ENCODE measurements at places on chromosomes 6 and 20.

DNA sequence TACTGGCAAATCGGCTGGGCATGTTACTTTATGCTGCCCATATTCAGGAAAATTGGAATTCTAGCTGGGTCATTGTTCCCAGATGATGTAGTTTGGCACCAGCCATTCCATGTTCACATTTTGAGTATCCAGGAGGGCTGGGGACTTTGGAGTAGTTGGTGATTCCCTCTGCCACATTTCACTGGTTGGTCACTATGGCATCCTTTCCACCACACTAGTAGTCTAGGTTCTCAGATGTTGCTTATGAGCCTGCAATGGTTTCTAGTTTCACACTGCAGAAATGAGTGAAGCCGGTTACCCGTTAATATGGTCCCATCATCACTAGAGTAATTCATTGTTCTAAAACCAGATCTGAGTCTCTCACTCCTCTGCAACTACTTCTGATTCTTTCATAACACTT, 4.6 kb downstream of the PTPN1 start:
- DNase-seq: no peak

DNA sequence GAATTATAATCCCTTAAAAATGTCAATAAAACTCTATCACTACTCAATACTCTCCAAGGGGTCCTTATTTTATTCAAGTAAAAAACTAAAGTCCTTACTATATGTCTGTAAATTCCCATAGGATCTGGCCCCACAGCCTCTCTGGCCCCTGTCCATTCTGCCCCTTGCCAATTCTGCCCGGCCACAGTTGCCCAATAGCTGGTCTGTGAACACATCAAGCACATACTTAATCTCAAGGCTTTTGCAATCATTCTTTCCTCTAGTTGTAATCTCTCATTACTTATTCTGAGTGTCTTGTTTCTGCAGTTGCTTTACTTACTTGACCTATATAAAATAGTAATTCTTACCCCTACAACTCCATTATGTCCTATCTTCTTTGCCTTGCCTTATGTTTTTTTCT, 22.5 kb upstream of the GFRAL start:
- DNase-seq: no peak

GRCh38 chr6:147855803-147856482, 347.5 kb downstream of the SAMD5 start:
- DNase-seq: no peak

GRCh38 chr20:21840991-21841390, 135.5 kb downstream of the PAX1 start:
- DNase-seq: no peak

GRCh38 chr20:45128099-45128498, 3.8 kb upstream of the WFDC12 start:
- DNase-seq: no peak

DNA sequence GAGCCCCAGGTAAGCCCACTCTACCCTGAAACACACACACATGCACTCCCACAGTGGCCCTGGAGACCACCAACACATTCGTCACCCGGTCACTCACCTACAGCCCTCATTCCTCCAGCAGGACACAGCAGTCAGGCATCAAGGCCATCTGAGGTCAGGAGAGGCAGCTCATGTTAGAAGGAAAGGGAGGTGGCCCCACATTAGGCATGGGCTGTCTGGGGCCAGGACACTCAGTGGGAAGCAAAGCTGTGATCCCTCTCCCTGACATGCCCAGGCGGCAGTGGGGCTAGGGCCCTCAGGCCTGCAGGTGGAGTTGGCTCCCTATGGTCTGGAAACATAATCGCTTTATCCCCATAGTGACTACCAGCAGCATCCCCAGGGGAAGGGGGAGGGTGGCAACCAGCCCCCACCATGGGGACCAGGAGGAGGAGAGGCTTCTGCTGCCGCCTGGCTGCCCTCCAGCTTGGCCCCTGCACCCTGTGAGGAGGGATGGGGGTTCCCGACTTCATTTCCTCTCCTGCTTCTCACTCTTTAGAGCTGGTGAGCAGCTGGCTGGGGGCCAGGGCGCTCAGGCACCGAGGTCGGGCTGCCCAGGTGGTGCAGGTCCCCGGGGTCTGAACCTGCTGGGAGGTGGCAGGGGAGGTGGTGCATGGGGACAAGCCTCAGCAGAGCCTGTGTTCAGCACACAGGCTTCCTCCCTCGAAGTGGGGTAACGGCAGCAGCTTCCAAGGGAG, 76.6 kb upstream of the CST7 start:
- DNase-seq: no peak

DNA sequence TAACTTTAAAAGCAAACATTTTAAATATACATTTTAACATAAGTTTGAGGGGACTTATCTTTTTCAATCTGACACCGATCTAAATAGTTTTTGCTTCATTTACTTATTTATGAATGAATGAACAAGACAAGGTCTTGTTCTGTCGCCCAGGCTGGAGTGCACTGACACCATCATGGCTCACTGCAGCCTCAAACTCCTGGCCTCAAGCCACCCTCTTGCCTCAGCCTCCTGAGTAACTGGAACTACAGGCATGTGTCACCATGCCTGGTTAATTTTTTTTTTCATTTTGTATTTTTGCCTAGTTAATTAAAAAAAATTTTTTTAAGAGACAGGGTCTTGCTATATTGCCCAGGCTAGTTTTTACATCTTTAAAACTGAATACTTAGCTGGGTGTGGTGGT, 25.4 kb downstream of the FBXO9 start:
- no peak for DNase-seq

- DNase-seq: no peak
These were observed 139.9 kb downstream of the KCNQ5 start for GRCh38 chr6:72761761-72762160.

GRCh38 chr6:31441365-31442267, 38.2 kb downstream of the MICA start:
- peak; percentile 81 for DNase-seq

DNA sequence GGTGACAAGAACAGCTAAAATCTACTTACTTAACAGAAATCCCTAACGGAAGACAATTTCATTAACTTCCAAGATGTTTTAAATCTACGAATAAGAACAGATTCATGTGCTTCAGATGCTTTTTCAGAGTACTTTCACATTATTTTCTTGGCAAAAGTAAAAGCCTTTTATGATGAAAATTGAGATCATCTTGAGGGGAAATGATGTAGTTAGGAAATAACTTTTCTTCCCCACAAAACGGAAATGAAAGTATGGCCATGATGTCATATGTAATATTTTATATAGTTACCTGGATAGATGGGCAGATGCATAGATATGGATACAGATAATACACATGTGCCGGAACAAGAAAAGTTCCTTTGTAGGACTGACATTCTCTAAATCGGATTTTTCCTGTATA, 32.8 kb downstream of the SASH1 start:
- no peak for DNase-seq

- no peak for DNase-seq
These were observed 117.6 kb downstream of the SULF2 start for GRCh38 chr20:47667531-47668312.

- DNase-seq: no peak
These were observed 649.2 kb downstream of the MMUT start for GRCh38 chr6:48813836-48814235.

DNA sequence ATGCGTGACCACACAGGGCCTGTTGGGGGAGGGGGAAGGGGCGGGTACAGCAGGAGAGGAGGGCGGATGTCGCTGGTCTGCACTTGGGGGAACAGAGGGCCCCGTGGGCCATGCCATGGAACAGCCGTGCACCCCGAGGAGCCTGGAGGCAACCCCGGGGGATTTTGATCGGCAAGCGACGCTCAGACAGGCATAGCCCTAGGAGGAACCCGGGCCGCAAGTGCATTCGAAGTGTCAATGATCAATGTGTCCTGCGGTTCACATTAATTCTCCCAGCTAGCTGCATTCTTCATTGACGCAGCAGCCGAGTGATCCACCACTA, 772.8 kb upstream of the DEFB115 start:
- DNase-seq: no peak

DNA sequence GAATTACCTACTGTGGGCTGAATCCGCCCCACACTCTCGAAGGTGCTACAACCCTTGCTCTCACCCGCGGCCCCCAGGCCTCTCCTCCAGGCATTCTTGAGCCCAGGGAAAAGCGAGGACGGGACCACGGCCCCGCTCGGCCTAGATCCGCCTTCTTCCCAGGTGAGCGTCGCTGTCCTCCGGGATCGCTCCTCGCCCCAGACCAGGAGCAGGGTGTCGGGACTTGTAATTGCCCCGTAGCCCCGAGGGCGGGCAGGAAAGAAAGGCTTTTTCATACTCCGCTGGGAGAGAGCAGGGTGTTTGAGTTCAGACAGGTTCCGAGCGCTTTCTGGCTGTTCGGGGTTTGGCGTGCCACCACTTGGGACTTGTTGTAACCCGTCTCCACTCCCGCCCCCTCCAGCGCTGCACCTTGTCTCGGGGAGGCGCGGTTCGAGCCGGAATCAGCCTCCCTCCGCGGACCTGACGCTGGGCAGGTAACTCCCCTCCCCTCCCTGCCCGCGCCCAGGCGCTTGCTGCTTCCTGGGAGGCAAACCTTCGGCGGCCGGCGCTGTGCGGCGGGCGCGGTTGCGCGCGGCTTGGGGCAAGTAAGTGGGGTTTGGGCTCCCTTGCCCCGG, at the start of gene FAM83B:
Gene FAM83B (plus strand): TSS at position 529 of the 614 bp plus-strand sequence. CDS start 23,476 bp downstream, outside the sequence.
- no peak for DNase-seq

- DNase-seq: no peak
These were observed 8.9 kb upstream of the RBCK1 start for GRCh38 chr20:399182-399707.

DNA sequence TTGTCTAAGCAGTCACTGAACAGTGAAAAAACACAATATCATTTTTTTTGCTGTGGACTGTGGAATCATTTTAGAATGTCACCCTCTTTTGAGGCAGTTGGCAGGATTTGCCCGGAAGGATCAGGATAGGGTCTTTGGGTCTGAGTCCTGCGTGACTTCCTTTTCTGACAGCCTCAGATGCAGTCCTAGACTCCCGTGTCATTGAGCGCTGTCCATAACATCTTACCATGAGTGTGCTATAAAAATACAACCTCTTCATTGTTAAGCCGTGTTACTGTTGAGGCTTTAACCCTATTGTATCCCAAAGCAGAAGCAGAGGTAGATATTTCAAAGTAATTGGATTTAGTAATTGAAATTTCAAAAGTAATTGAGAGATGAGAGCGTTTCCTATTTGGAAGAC, 30.6 kb downstream of the ARID1B start:
- no peak for DNase-seq

DNA sequence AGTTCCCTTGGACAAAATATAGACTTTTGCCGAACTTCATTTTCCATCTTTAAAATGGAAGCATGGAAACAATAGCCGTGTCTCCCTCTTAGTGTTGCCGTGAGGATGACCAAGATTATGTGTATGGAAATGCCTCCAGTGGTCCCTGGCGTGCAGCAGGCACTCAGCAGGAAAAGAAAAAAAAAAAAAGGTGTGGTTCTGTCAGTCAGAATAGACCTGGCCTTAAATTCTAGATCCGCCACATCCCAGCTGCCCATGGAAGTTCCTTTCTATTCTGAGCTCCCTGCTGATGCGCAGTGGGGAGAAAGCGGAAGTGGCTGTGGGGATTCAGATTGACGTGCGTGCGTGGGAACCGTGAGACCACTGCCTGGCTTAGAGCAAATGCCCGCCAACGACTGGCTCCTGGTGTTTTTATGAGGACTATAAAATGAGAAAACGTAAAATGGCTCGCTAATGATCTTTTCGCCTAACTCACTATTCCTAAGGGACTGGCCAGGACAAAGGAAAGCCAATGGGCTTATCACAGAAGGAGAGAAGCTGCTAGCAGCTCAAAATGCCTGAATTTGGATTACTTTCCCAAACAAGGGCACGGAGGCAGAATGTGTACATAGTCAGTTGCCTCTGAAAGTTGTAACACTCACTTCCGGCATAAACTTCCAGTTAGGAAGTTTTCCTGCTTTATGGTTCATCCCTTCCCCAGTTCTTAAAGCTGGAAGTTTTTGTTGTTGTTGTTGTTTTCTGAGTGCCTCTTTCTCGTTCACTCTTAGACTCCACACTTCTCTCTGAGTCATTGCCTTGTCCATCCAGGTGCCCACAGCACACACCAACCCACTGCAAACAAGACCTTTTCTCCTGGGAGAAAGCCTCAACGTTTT, 11.4 kb upstream of the PDE10A start:
- no peak for DNase-seq

DNA sequence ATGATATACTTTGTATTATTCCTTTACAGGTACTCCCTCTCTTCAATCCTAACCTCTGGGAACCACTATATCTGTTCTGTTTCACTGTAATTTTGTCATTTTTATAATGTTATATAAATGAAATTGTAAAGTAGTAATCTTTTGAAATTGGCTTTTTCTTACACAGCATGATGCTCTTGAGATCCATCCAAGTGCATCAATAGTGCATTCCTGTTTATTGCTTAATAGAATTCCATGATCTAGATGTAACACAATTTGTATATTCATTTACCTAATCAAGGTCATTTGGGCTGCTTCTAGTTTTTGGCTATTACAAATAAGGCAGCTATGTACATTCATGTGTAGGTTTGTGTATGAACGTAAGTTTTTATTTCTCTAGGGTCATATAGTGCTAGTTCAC, 174.6 kb downstream of the KHDC1L start:
- no peak for DNase-seq

DNA sequence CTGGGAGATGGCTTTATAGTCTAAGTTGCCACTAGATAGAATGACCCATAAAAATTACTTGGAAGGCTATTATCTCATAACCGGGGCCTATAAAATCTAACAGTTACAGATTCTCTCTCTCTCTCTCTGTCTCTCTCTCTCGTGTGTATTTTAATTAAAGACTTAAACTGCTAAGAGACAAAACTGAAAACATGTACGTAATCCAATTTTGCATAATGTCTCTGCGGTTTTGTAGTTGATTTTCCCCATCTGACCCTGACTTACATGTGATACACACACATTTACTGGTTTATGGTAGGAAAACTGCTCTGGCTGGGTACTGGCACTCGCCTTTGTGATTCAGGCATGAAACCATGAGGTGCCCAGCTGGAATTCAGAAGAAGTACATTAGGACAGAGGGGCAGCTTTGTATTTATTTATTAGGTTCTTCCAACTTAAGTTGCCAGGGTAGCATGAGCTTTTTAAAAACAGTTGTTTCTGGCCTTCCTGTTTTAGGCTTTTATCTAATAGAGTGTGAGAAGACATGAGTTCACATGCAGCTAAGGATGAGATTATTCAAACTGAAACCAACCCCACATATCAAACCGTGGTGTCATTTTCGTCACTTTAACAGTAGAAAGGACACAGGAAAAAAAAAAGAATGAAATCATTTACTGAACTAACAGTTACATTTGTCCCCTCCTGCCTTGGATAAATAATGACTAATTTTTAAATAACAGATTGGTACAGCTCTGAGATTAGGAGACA, 182.5 kb downstream of the GMPR start:
- DNase-seq: peak; percentile 68

DNA sequence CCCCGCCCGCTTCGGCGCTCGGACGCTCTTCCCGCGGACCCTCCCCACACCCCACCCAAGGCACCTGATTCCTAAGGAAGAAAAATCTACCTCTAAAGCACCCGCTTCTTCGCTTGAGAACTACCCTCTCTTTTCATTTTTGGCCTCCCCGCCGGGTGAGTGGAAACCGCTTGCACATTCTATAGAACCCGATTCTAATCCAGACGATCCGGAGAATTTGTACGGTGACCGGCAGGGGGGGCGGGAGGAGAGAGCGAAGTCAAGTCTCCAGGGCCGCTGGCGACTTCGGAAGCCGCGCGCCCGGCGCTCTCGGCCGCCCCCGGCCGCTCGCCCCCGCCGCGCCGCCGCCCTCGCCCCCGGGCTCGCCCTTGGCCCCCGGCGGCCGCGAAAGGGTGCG, at the start of gene RBM24:
Gene RBM24 (plus strand): TSS at position 262 of the 397 bp plus-strand sequence. CDS start 221 bp downstream, outside the sequence.
- peak; percentile 59 for DNase-seq

Data from GM20000 (cell line).